Stimulated activated naive CD8-positive, alpha-beta T cell treated with anti-CD3 and anti-CD28 coated beads, Interleukin-15, Interleukin-2, amounts not matched to agents 100 U/mL and 50 U/mL, for 24 hours (primary cell): ENCODE measurements at places on chromosomes 3 and 15.

DNA sequence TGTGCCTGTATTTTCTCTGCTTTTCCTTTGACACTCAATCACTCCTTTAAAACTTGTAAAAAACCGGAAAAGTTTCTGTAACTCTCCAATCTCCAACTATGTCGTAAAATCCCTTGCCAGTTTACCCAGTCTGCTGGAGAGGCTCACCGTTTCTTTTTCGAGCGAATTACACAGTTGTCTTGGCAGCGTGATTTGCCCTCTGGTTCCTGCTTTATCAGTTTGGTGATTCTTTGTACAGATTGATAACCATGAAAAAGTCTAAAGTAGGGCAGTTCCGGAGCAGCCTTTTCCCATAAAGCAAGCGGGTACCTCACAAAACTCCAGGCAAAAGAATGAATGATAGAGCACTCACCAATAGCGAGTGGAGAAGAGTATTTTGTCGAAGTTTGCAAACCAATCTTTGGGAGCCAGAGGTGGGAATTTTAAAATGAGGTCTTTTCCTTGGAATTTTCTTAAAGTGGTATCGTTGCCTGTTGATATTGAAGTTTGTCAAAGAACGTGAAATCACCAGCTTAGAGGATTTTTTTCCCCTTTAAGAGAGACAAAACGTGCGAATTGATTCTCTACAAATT lies at the start of gene TTC23:
Gene TTC23 (minus strand): TSS at position 312 of the 572 bp plus-strand sequence. CDS start 20,869 bp downstream, outside the sequence.
- peak; percentile 9 for DNase-seq

GRCh38 chr3:190366133-190366532 lies 21.8 kb upstream of the CLDN16 start:
- no peak for DNase-seq

DNA sequence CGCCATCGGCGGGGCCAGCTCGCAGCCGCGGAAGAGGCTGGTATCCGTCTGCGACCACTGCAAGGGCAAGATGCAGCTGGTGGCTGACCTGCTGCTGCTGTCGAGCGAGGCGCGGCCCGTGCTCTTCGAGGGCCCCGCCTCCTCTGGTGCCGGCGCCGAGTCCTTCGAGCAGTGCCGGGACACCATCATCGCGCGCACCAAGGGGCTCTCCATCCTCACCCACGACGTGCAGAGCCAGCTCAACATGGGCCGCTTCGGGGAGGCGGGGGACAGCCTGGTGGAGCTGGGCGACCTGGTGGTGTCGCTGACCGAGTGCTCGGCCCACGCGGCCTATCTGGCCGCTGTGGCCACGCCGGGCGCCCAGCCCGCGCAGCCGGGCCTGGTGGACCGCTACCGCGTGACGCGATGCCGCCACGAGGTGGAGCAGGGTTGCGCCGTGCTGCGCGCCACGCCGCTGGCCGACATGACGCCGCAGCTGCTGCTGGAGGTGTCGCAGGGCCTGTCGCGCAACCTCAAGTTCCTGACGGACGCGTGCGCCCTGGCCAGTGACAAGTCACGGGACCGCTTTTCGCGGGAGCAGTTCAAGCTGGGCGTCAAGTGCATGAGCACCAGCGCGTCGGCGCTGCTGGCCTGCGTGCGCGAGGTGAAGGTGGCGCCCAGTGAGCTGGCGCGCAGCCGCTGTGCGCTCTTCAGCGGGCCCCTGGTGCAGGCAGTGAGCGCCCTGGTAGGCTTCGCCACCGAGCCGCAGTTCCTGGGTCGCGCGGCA lies 1.8 kb downstream of the TLNRD1 start:
- DNase-seq, result peak; percentile 21

DNA sequence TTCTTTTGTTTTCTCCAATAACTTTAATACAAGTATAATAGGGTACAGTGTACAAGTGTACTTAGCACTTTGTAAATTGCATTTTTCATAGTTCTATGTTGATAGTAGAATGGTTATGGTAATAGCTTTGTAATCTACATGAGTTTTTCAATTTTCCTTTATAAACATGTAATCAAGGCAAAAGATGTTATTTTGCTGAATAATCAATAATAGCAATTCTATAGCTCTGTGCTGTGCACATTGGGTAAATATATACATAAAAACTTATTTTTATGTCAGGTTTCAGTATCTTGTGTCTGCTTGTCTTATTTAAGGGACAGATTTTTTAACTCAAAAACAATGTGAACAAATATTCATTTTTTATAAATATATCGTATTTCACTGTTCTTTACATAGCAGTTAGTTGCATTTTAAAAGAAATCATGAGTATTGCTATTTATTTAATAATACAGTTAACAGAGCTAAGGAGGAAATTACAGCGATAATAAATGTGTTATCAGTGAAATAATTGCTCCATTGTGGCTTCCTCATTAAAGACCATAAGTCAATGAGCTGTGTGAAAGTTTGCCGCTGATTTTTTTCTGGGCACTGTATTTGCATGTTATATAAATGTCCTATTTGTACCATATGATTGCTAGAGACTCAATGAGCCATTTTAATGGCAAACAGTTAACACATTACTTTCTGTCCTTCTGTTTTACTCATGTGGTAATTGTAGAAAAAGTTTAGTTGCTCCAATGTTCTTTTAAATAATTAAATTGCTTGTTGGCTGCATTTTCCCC lies 214.6 kb upstream of the STAC start:
- no peak for DNase-seq

DNA sequence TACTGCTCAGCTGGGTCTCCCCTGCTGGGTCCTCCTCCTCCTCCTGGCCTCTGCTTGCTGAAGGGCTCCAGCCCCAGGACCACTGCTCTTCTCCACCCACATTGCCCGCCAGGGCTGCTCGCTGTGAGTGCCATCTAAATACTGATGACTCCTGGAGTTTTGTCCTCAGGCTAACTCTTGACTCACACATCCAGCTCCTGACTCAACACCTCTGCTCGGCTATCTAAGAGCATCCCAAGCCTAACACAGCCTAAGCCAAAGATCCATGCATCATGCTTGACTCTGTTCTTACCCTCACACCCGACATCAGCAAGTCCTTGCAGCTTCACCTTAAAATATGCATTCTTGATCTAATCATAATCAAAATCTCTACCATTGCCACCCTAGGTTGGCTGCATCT lies 260.2 kb downstream of the KLF13 start:
- no peak for DNase-seq

- no peak for DNase-seq
Measured at GRCh38 chr3:127984241-127984975, 67.8 kb upstream of the SEC61A1 start.
